Stimulated activated CD4-positive, alpha-beta T cell treated with anti-CD3 and anti-CD28 coated beads, Interleukin-15, amount 100 ng/mL, for 1 hour (primary cell): ENCODE measurements at places on chromosomes 3 and 15.

DNA sequence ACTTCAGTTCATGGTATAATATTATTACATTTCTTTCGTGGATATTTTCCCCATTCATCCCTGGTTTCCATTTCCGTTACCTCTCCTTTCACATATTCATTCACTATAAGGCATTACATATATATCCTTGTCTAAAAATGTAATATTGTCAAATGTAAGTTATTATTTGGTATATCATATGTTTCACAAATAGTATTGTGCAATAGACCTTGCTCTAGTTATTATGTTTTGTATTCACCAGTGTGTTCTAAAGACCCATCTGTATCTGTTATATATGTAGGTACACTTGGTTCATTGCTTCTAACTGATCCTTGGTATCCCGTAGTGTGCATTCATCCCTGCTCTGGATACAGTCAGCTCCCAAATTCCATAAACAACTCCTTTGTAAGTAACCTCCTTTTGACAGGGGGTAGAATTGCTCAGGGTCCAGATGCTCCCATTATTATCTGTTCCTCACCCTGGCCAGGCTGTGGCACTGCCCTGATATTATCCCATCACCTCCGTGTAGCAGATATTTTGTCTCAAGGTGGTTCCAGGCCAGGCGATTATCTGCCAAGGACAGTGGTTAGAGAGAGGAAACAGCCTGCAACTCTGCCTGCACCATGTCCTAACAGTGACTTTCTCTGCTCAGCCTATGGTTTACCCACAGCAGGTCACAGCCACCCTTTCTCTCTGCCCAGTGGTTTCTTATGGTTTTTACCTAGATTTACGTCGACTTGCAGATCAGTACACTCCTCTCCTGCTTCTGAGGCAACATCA, 29.2 kb downstream of the PAQR9 start:
- DNase-seq = no peak

GRCh38 chr3:144390786-144391185, 419.2 kb downstream of the DIPK2A start:
- DNase-seq = no peak

DNA sequence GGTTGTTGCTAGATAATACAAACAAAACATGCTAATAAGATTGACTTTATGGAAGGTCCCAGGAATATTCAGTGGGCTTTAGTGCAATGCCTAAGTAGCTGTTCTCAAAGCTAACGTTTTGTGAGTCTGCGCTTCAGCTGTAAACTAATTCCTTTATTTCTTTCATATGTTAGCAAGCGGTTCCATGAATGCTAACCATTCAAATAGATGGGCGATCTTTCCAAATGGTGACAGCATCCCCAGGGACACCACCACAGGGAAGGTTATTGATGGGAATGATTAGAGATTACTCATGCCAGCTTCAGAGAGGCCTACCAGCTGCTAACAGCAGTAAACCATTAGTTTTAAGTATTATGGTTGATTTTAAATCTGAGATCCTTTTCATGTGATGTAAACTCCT, 405.7 kb upstream of the MCTP2 start:
- DNase-seq = no peak

DNA sequence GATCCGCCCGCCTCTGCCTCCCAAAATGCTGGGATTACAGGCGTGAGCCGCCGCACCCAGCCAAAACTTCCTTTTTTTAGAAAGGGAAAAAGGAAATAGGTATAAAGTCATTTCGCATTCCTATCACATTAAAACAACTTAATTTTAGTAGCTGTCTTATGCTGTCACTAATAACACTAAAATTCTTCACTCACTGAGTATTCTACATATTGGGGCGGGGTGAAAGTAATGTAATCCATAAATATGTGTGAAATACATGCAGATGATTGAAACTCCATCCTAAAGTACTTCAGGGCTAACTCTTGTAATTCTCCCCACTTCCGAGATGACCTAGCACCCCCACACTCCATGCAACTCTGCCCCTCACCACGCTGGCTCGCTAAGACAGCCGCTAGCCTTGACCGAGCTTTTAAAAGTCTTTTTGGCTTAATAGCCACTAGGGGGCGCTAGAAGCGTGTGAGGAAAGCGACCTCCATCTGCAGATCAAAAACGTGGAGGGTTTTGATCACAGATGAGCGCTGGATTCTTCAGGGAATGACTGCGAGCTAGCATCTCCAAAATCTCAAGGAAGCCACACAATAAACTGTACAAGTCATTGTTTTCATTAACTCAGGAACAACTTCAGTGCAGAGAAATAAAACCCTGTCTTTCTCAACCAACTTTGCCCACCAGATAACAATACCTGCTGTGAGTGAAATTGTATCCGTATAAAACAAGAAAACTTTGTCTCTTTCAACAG, 129.3 kb upstream of the IGF1R start:
- no peak for DNase-seq

- no peak for DNase-seq
These were observed 2.4 kb upstream of the SLC12A6 start for GRCh38 chr15:34339946-34340345.

- DNase-seq = no peak
These were observed 50.5 kb downstream of the ANP32A start for GRCh38 chr15:68770216-68770615.

GRCh38 chr3:32203854-32204253, 34.6 kb upstream of the CMTM8 start:
- no peak for DNase-seq

DNA sequence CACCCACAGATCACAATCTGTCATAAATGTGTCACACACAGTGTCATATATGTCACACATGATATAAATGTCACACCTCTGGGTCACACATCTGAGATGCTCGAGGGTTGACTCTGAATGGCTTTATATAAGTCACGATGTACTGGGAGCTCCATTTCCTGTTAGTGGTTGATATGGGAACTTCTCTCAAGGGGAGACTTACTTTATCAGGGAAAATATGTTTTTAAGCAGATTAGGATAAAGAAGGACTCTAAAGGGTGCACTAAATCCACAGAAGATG, 83.9 kb upstream of the MEF2A start:
- no peak for DNase-seq

DNA sequence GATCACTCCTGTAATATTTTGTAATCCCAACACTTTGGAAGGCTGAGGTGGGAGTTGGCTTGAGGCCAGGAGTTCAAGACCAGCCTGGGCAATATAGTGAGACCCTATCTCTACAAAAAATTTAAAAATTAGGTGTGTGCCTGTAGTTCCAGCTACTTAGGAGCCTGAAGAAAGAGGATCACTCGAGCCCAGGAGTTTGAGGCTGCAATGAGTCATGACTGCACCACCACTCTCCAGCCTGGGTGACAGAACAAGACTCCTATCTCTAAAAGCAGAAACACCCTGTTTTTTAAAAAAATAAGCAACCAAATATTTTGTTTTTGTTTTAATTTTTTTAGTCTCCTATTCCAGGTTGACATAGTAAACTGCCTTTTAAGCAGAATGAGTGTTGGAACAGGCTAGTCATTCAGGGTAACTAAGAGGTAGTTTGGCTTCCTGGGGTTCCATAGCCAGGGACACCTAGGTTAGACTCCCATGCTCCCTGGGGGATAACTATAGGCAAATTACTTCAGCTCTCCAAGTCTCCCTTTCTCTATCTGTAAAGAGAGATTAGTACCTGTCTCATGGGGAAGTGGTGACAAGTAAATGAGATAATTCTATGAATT, 114.6 kb upstream of the C15orf61 start:
- DNase-seq = no peak
